NCI-H345 (cell line): ENCODE measurements at places on chromosomes 3 and 15.

DNA sequence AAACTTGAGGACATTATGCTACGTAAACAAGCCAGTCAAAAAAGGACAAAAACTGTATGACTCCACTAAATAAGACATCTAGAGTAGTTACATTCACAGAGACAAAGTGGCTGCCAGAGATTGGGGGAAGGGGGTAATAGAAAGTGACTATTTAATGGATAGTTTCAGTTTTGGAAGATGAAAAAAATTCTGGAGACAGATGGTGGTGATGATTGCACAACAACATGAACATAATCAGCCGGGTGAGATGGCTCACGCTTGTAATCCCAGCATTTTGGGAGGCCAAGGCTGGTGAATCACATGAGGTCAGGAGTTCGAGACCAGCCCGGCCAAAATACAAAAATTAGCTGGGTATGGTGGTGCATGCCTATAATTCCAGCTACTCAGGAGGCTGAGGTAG, 40.6 kb downstream of the DPP8 start:
- DNase-seq = no peak

GRCh38 chr3:112604536-112604935, 36.4 kb downstream of the CCDC80 start:
- no peak for DNase-seq

- no peak for DNase-seq
These were observed 50.3 kb upstream of the SPRED1 start for GRCh38 chr15:38202361-38202760.

GRCh38 chr3:47877290-47877689, 74.4 kb downstream of the DHX30 start:
- DNase-seq = no peak

DNA sequence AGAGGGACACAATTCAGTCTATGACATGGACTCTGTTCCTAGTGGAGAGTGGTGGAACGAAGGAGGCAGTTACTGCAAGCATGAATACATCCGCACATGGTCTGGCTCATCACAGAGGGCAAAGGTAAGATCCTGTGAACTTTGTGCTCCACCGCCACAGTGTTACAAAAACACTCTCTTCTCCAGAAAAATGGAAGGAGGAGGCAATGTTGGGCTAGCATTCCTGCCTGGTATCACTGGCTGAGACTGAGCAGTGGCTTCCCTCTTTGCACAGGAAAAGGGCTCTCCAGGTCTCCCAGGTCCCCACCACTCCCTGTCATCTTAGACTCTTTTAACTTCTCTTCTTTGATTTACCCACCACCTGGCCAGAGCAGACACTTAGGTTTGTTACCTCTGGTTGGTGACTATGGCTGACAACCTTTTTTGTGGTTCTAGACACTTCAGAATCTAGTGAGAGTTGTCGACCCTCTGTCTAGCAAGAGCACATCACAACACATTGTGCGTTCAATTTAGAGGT, 1.5 kb upstream of the EEFSEC start:
- DNase-seq = no peak

GRCh38 chr3:187136936-187137335, 2.4 kb downstream of the RPL39L start:
- no peak for DNase-seq

DNA sequence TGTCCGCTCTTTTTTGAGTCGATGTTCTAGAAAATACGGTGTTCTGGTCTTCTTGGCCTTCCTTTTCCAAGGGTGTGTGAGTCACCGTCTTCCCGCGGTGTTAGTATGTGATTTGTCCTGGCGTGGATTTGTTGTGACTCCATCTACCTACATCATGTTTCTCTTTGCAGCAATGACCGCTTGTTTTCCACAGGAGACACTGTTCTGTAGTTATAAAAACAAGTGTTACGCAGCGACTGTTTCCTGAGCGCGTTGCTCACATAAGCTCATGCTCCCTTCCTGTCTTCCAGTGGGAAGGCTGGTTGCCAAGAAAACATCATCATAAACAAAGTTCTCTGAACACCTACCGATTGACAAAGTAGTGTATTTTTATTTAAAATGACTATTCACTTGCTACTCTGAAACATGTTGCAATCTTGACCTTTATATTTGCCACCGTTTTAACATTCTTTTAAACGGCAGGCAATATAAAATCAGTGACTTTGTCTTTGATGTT, 19.0 kb downstream of the USP13 start:
- no peak for DNase-seq
